ENCODE measurements at places on chromosomes 2 and 18. TPM values are rescaled to one million over a fixed set of nuclear protein-coding genes. Genes with fewer than 3 reads are reported as not detected.

GRCh38 chr2:187313831-187314230 is 134.2 kb downstream of the CALCRL start:
- DNase-seq, result no peak

DNA sequence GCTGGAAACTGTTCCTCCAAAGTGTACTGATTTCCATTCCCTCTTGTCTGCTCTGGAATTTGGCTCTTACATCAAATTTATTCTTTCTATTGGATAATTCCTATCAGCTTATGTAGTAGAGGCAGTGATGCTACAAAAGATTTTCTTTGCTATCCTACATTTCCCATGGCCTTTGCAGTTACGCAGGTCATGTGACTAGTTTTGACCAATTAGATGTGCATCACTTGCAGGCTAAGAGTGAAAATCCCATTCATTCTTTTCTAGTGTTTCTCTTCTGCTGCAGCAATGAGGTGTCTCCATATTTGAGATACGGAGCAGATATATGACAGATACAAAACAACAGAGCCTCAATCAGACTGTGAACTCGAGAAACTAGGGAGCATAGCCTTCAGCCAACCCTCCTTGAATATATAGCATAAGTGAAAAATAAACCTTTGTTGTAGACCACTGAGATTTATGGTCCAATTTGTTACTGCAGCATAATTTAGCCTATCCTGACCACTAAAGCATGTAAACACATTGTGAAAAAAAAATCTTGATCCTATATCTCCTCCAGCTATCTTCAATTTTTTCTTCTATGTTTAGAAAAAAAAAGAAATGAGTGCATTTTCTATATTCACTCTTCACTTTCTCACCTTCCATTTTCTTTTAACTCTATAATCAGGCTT is 102.0 kb downstream of the HNMT start:
- DNase-seq, result no peak

DNA sequence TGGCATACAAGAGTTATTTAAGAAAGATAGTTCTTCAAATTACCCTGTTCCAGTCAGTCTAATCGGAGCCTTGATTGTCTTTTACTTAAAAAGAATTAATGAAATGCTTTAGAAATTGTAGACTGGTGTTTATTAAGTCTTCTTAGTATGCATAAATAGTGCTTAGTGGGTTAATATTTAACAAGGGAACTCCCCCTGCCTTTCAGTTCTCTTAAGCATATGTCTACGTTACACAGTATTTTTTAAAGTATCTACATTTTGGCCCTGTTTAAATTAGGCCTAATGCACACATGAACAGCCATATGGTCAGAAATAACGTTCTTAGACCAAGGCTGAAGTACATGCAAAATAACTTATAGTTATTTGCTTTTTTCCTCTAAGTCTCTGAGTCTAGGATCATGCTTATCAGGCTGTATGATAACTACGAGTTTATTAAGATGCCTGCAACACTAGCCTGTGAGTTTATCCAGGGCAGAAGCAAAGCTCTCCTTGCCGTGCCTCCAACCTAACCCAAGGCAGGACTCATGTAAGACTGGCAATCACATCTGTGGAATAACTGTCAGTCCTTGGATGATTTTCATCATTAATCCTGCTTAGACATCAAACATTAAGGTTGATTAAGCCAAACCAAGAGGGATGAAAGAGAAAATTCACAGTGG is 6.7 kb downstream of the BCL2 start:
- no peak for DNase-seq

DNA sequence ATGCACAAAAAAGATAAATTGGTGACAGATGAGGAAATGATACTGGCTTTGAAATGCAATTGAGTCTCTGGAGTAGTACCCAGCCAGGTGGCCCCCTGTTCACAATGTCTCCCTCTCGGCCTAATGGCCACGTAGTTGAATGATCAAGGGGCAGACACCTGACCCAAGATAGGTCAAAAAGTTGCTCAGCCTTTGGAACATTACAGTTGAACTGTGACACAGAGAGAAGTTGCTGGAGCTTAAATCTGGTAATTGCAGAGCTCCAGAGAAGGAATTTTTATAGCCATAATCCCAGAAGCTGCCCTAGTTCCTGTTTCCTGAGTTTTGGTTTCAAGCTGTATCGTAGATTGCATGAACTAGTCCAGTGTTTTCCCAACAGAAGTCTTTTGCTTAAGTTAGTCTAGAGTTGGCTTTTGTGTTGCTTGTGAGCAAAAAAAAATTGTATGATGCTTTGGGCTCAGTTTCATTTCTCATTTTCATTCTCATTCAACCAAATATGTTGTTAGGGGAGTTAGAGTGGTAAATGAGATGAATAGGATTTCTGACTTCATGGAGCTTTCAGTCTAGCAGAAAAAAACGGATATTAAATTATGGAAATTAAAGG is 117.9 kb downstream of the CSRNP3 start:
- no peak for DNase-seq

DNA sequence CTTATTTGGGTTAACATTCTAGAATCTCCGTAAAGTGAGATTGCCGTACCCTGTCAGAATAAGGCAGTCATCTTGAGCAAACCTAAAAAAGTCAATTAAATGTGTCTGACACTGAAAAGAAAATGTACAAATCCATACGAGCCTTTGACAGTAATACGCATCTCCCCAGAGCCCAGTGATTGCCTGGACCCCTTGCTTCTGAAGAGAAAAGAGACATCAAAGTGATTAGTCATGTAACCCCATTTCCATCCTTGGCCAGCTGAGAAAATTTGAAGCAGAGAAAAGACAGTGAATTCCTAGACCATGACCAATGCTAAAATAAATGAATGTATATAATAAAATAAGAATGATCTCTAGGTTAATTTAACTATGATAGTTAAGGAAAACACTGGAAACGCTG is 1499.4 kb downstream of the SUCLG1 start:
- DNase-seq, result no peak

DNA sequence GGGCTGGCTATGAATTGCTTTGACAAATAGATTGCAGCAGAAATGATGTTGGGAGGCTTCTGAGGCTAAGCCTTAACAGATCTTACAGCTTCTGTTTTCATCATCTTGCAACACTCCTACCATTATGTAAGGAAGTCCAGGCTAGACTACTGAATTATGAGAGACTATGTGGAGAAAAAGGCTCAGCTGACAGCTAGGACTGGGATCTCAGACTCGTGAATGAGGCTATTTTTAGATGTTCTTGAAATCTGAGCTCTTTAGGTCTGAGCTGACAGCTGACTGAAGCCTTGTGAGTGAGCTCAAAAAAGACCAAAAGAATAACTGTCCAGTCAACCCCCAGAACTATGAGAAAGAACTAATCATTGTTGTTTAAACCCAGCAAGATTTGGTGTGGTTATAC is 70.3 kb downstream of the VWC2L start:
- no peak for DNase-seq

- no peak for DNase-seq
Observed at GRCh38 chr2:219429958-219430606, 4.6 kb upstream of the SPEG start.

DNA sequence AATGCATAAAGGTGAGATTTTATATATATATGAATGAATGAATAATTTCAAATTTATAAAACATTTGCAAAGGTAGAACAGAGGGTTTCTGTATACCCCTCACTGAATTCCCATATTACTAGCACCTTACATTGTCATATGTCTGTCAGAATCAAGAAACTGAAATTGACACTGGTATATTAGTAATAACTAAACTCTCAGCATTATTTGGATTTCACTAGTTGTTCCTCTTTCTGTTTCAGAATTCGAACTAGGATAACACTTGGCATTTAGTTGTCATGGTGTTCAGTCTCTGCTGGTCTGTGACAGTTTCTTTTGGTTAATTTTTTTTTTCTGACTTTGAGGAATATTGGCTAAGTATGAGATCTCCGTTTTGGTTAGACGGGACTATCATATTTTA is 275.9 kb downstream of the DCC start:
- no peak for DNase-seq

DNA sequence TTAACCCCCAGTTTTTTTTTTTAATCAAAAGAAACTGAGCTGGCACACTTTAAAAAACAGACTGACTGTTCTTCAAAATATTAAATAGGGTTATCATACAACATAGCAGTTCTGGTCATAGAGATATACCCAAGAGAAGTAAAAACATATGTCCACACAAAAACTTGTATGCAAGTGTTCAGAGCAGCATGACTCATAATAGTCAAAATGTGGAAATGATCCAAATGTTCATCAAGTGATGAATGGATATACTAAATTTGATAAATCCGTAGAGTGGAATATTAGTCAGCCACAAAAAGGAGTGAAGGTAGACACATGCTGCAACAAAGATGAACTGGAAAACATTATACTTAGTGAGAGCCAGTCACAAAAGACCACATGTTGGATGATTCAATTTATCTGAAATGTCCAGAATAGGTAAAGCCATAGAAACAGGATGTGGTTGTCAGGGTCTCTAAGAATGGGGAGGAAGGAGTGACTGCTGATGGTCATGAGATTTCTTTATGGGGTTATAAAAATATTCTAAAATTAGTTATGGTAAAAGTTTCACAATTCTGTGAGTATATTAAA is 5.1 kb downstream of the SMIM21 start:
- no peak for DNase-seq

DNA sequence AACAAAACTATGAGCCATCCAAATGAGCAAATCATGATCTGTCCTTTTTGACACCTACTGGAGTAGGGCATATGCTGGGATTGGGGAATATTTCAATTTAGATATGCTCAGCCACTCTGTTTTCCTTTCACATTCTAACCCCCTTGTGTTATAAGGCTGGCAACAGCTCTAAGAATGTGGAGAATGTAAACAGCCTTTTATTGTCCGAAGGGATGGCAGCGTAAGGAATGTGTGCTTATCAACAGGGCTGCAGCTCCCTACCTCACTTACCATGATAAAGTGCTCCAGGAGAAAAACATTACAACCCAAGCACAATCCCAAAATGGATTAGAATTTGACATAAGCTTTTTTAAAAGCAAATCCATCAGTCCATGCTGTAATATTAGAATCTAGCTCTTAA is 2.2 kb downstream of the NXPH2 start:
- no peak for DNase-seq

GRCh38 chr2:83386549-83386948 is 1072.5 kb downstream of the SUCLG1 start:
- DNase-seq, result no peak

DNA sequence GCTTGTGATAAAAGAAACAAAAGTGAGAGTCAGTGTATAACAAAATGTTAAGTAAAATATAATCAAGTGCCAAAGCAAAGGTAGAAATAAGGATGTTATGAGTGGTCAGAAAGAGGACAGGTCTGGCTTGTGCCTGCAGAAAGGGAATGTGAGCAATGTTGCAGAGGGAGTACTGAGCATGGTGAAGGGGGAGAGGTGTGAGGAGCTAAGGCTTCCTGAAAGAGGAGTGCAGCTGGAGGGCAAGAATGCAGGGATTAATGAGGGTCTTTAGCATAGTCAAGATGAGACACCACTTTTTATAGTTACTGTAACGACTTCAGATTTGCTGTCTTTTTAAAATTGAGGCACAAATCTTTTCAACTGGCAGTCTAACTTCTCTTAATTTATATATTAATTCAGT is 22.0 kb upstream of the FIGN start:
- no peak for DNase-seq

GRCh38 chr2:47033102-47033880 is 117.7 kb upstream of the MCFD2 start:
- peak; percentile 34 for DNase-seq

DNA sequence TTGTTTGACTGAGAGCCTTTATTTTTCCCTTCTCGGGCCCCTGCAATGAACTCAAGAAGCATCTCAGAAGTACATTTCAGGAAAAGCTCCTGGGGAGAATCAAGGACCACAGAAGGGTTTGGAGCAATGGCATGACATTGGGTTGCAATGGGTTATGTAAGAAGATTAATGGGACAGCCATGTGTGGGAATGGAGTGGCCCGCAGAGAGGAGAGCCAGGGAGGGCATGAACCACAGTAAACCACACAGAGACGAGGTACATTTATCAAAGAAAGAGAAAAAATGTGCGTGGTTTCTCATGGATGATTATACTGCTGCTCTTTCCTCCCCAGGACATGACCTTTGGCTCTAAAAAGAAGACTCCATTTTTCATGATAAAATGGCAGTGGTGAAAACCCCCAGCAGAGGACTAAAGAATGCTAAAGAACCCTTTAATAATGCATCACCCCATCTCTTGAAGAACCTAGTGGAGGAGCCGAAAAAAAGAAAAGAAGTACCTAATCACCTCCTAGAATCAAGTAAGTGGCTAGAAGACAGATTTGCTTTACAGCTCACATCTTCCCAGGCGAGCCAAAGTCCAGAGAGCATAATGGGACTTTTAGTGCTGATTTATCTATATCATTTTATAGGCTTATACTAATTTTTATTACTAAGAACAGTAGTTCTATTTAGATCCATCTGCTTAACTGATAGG is 1.7 kb downstream of the CFAP221 start:
- DNase-seq, result no peak

DNA sequence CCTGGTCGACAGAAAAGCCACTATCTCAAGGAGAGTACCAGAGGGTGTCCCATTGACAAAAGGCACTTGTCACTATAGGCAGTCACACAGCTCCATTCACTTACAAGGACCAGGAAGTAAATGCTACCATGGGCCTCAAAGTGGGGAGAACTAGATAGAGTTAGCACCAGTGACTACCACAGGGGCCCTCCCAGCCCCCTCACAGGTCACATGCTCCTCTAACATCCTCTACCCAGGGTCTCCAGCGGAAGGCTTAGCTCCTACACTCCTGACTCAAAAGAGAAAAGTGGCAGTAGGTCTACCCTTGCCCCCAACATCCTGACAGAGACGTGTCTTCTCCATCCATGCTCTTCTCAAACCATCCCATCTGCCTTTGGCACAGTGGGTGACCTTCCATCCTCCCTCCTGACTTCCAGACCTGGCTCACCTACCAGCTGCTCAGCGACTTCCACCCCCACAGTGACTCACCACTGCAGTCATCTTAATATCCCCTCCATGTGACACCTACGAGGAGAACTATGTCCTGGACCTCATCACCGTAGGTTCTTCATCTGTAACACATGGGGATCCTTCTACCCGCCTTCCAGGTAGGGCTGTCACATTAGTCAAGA is 5.6 kb upstream of the DNMT3A start:
- DNase-seq, result no peak

Gene GNLY
- total RNA-seq, result 17.8 TPM

Gene ZFP36L2
- total RNA-seq, result 122 TPM

Gene HOXD10
- total RNA-seq, result not detected

Gene TPRKB
- total RNA-seq, result 9.6 TPM

Gene HOXD12
- not detected for total RNA-seq

Gene STPG4
- total RNA-seq, result 0.44 TPM

Gene WDR33
- total RNA-seq, result 53.4 TPM

Gene CDK15
- total RNA-seq, result 0.10 TPM

Gene COL6A3
- total RNA-seq, result 34.4 TPM
